ENCODE measurements at places on chromosomes 16 and 17.

DNA sequence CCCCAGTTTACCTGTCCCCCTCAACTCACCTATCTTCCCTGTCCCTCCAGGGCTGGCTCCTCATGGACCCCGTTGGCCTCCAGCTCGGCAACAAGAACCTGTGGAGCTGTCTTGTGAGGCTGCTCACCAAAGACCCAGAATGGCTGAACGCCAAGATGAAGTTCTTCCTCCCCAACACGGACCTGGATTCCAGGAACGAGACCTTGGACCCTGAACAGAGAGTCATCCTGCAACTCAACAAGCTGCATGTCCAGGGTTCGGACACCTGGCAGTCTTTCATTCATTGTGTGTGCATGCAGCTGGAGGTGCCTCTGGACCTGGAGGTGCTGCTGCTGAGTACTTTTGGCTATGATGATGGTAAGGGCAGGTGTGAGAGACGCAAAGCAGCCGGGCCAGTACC, 31.3 kb downstream of the NLRC5 start:
- DNase-seq = no peak

DNA sequence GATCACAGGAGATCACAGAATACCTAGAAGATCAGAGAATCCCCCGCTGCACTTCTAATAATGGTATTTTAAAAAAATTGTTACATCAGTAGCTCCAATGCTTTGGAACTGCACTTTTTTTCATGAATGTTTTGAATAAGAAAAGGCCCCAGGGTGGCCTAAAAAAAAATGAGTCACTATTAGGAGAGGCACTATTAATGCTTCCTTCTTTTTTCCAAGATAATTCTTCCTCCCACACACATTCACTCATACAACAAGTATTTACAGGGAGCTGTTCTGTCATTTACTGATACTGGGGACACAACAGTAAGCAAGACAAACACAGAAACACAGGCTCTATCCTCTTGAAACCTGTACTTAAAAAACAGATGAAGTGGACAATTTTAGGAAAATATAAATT, 675 bp upstream of the PDZD9 start:
- DNase-seq = no peak

DNA sequence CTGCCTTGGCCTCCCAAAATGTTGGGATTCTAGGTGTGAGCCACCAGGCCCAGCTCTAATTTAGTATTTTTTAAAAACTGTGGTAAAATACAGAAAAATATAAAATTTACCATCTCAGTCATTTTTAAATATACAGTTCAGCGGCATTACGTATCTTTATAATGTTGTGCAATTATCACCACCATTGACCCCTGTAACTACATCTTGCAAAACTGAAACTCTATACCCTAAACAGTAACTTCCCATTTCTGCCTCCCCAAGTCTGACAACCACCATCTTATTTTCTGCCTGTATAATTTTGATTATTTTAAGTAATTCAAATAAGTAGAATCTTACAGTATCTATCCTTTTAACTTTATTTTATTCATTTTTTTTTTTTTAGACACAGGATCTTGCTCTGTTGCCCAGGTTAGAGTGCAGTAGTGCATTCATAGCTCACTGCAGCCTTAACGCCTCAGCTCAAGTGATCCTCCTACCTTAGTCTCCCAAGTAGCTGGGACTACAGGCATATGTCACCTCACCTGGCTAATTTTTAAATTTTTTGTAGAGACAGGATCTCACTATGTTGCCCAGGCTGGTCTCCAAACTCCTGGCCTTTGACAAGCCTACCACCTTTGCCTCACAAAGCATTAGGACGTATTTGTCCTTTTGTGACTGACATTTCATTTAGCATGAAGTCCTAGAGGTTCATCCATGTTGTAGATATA, 10.9 kb upstream of the GGA2 start:
- DNase-seq = no peak

DNA sequence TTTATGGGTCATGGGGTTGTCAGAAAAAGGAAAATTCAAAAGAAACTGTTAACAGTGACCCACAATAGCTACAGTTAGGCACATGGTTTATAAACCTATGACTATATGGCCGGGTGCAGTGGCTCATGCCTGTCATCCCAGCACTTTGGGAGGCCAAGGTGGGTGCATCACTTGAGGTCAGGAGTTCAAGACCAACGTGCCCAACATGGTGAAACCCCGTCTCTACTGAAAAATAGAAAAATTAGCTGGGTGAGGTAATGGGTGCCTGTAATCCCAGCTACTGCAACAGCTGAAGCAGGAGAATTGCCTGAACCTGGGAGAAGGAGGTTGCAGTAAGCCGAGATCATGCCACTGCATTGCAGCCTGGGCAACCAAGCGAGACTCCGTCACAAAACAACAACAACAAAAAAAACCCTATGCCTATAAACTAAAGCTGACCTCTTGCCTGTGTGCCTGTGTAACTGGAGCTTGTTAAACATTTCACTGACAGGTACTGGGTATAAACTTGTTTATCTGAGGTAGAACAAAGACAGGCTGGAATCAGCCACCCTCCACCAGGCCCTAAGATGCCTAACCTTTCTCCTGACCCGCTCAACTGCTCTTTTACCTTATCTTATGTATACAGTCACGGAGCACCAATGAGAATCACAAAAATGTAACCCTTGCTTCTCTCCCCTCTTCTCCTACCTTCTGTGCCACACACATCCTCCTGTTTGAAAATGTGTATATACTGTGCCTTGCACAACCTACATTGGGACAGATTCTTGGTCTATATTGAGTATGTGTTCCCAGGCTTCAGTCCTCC, 62.9 kb upstream of the ATF7IP2 start:
- DNase-seq = no peak

GRCh38 chr16:61617219-61617783, 418.9 kb downstream of the CDH8 start:
- DNase-seq = no peak

GRCh38 chr16:85309656-85310587, 197.7 kb upstream of the CIBAR2 start:
- DNase-seq = no peak

DNA sequence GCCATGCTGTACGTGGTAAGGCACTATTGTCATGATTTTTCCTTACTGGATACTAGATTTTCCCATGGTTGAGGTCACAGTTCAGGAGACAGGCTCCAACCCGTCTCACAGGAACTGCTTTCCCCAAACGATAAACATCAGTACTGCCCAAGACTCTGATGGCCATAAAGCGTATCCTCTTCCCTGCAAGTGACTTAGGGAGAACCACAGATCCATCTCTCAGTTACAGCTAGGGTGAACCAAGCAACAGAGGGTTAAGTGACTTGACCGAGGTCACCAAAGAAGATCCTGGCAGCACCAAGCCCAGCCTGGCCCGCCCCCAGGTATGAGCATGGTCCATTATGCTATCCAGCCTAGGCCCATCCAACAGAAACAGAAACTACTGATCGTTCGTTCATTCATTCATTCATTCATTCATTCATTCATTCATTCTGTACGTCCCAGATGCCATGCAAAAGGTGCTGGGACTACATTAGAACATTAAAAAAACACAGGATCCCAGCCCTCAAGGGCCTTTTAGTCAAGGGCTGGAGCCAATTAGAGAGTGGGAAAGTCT, 31.0 kb downstream of the MYH11 start:
- no peak for DNase-seq

DNA sequence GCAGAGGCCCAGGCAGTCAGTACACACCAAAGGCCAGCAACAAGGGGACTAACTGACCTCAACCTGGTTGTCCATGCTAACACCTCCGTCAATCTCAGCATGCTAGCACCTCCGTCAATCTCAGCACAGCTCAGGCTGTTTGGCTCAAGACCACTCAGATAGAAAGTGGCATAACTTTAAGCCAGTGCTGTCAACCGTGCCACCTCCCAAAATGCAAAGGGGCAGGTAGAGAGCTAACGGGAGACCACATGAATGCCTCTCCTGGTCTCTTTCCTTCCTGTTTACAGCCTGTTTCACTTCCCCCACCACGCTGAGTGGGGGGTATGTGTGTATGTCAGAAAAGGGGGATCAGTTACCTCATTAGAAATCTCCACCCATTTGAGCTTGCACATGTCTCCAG, 3.3 kb downstream of the UBTF start:
- no peak for DNase-seq

GRCh38 chr17:75783069-75783783, 1.4 kb upstream of the UNK start:
- DNase-seq = peak; percentile 31

GRCh38 chr17:44053125-44053872, 13.2 kb downstream of the LSM12 start:
- DNase-seq = no peak

GRCh38 chr16:49528060-49528865, 154.7 kb downstream of the C16orf78 start:
- no peak for DNase-seq

GRCh38 chr16:14303639-14304394, 232.7 kb downstream of the MRTFB start:
- no peak for DNase-seq

DNA sequence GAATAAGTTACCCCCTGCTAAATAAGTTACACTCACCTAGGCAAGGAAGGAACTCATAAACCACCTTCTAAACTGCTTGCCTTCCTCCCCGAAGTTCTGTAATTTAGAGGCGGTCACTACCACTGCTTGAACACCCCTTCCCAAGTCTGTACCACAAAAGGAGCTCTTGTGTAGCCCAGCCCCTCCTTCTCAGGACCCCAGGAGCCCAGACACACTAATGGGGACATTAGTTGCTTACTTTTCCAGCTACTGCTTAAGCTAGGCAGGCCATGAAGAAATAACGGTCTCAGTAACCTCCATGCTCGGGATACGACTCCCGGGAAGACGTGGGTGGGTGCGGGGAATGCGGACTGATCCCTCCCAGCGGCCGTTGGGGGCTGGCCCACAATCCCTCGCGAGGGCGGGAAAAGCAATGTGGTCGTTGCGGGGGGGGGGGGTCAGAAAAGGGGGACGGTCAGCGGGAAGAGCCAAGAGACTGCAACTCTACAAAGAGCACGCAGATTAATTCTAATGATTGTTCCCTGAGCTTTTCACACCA, at the start of gene TEX14:
Gene TEX14, minus strand, starts transcription at position 345 of the 538 bp plus-strand sequence. CDS start 40,044 bp downstream, outside the sequence.
- no peak for DNase-seq

- DNase-seq = no peak
Measured at GRCh38 chr17:17603178-17603894, 11.8 kb upstream of the PEMT start.

- no peak for DNase-seq
Measured at GRCh38 chr16:11916524-11917285, 949 bp upstream of the GSPT1 start.

GRCh38 chr16:58882292-58882691, 148.2 kb upstream of the GOT2 start:
- no peak for DNase-seq

GRCh38 chr16:2516391-2517240, 2.9 kb downstream of the ATP6V0C start:
- no peak for DNase-seq

DNA sequence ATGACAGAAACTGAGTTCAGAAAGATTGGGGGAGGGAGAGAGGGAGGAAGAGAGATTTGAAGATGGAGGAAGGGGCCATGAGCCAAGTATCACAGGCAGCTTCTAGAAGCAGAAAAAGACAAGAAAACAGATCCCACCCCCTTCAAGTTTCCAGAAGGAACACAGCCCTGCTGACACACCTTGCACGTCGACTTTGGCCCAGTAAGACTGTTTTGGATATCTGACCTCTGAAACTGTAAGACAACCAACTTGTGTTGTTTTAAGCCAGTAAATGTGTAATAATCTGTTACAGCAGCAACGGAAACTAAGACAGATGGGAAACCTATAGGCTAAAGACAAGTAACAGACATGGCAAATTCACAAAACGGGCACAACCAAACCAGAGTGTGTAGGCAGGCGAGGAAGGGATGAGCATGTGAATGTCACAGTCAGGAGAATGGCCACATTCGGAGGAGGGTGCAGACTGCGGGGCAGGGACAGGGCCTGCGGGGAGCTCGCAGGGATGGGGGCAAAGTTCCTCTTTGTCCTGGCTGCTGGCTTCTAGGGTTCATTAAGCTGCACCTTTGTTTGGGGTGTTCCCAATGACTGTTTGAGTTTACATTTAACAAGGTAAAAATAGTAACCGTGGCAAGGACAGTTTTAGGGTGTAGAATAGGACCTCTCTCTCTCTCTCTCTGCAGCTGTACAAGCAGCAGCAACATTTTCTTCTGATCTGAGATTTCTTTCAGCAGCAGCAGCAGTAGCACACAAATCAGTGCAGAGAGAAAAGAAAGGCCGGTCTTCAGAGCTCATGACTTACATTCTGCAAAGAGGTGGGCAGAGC, 18.3 kb upstream of the ATP2C2 start:
- no peak for DNase-seq

- no peak for DNase-seq
Measured at GRCh38 chr16:22266546-22266945, 30.7 kb upstream of the POLR3E start.

- no peak for DNase-seq
Measured at GRCh38 chr16:78407191-78407590, 307.7 kb downstream of the WWOX start.

DNA sequence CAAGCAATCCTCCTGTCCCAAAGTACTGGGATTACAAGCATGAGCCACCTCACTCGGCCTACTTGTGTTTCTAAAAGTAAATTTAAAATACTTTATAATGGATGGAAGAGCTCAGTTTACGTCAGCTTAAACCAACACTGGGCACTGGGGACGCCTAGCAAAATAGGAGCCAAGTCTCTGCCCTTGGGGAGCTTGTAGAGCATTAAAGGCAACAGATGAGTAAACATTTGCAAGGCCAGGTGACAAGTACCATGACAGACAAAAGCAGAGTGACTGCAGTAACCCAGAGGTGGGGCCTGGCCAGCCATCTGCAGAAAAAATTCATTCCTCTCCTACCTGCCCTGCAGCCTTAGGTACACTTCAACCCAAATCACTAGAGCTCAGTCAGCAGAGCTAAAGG, 12.1 kb upstream of the NLK start:
- DNase-seq = no peak

DNA sequence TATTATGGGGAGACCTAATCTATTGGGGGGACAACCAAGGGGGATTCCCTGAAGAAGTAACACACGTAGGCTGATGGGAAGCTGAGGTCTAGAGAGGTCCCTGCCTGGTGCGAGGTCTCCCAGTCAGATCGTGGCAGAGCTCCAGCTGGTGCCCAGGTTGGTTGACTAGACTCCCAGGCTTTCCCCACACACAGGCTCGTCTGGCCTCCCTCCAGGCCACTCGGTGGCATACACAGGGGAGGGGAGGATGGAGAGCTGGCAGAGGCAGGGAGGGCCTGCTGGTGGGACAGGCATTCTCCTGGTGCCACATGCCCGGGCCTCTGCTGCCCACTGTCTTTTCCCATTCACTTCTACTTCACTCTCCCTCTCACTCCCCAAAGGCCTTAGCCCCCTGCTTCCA, 8.5 kb upstream of the SOCS3 start:
- DNase-seq = no peak
